Lung (tissue), 17 donors: ENCODE measurements at places on chromosomes 3 and 15. TPM values are rescaled to one million over a fixed set of nuclear protein-coding genes. Genes with fewer than 3 reads are reported as not detected.

- no peak for DNase-seq
Measured at GRCh38 chr15:33722005-33722672, 246.2 kb upstream of the CHRM5 start.

GRCh38 chr3:15327941-15328340, 4.4 kb downstream of the SH3BP5 start:
- peak; percentile 36 for DNase-seq

The GRK7 gene
- 0.06 TPM for polyA plus RNA-seq

GRCh38 chr15:89436560-89437311, 59.6 kb downstream of the RHCG start:
- DNase-seq, result no peak

GRCh38 chr15:99729920-99730319, 3.3 kb downstream of the LYSMD4 start:
- DNase-seq, result peak; percentile 75

DNA sequence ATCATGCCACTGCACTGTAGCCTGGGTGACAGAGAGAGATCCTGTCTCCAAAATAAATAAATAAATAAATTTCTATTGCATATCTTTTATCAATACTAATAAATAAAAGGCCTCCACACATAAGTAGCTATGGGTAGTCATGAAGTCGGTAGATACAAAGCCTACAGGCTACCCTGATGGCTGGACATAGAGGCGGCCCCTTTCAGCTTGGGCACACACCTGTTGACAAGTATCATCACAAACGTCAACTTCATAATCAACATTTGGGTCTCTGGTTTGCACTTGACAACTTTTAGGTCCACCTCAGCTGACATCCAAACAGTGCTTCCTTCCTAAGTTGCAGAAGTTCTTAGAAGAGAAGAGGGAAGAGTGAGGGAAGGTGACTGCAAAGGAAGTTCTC, 53.4 kb downstream of the ITGA11 start:
- no peak for DNase-seq

DNA sequence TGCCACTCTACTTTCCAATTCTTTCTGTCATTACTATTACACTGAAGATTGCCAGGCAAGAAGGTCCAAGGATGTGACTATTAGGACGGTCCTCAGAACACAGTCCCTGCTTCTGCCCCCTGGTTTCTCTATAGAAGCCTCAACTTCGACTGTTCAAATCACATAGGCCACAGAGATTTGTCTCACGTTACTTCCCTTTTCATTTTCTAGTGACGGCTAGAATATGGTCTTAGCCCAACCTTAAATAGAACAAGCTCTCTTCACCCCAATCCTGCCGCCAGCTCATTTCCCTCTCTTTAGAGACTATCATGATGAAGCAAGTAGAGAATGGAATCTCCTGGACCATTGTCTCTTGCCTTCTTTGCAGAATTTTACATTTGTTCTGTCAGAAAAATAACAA, 84.9 kb downstream of the TIGIT start:
- no peak for DNase-seq

DNA sequence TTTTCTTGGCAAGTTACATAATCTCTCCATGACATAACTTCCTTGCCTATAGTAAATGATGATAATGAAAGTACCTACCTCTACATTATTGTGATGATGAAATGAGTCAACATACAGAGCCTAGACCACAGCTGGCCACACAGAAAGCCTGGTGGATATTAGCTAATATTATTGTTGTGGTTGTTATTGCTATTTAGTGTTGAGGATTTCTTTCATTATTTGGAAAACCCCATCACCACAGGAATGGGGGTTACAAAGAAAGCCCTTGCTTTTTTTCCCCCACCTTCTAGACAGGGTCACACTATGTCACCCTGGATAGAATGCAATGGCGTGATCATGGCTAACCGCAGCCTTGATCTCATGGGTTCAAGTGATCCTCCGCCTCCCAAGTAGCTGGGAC, 125.0 kb downstream of the PDZRN3 start:
- DNase-seq, result no peak

The RTP1 gene
- polyA plus RNA-seq, result not detected

- DNase-seq, result no peak
Measured at GRCh38 chr3:196661400-196661799, 21.9 kb downstream of the NRROS start.

DNA sequence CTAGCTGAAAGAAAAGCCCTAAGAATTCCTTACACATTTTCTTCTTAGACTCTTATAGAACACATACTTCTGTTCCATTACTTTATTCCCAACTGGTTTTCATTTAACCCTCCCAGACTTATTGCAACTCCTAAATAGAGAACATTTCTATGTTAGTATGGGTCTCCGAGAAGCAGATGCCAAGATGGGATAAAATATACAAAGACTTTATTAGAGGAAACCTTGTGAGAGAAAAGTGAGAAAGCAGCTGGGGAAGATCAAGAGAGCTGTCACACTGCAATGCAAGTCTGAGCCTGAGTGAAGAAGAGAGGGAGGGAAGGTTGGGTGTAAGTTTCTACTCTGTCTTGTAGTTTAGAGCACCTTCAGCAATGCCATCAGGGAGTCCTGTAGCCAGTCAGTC, 979.3 kb downstream of the IGSF11 start:
- DNase-seq, result peak; percentile 8

- no peak for DNase-seq
Measured at GRCh38 chr3:14522768-14523167, 17.4 kb downstream of the GRIP2 start.

The PLXNB1 gene
- 36.0 TPM for polyA plus RNA-seq

DNA sequence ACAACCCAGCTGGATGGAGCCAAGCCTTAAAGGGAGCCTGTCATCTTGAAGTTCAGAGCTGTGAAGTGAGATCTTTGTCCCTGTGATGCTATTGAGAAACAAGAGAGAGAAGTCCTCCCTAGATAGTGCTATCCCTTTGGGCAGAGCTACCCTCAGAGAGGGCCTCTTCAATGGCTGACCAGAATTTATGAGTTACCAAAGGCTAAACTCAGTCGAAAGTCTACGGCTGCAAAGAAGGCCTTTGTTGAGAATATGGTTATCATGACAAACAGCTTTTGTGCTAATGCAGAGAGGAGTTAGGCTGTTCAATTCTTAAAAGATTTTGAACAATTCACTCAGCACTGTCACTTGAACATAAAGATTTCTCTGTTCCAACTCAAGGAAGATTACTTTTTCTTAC, 65.9 kb upstream of the C3orf80 start:
- DNase-seq, result no peak

GRCh38 chr3:155423526-155424322, 130.2 kb upstream of the STRIT1 start:
- DNase-seq, result no peak

GRCh38 chr3:129609591-129610182, 3.2 kb upstream of the PLXND1 start:
- DNase-seq, result no peak

The SLC12A1 gene
- polyA plus RNA-seq, result not detected

- DNase-seq, result peak; percentile 6
Measured at GRCh38 chr3:103105206-103105605, 670.4 kb downstream of the ZPLD1 start.

- DNase-seq, result peak; percentile 43
Measured at GRCh38 chr15:61084944-61085367, 144.1 kb downstream of the RORA start.

The STX19 gene
- 11.3 TPM for polyA plus RNA-seq

The WDR93 gene
- polyA plus RNA-seq, result 0.95 TPM

GRCh38 chr3:185024406-185024805, 128.5 kb downstream of the C3orf70 start:
- DNase-seq, result no peak

DNA sequence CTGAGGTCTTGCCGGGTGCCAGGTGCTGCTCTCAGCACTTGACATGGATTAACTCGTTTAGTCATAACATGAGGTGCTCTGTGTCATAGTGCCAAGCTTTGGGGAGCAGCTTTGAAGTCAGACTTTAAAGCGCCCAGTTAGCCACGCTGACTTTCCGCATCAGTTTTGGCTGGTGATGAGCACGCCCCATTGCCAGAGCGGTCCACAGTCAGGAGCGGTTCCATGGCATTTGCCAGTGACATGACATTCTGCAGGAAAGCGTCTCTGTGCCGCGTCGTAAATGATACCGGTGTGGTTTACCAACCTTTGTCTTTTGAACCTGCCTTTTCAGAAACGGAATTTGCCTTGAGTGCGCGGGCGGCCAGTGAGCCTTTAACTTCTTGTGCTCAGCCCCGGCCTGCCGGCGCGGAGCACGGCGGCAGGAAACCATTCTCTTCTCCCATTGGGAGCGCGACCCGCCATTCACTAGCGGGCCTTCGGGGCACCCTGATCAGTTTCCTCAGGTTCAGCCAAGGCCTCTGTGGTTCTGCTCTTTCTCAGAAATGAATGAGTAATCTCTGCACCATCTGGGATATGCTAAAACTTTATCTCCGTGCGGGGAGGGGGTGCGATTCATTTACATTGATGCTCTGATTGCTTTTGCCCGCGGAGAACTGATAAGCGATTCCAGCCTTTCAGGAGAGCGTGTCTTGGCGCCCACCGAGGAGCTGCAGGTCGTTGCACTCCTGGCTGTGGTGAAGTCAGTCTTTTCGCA, 1.7 kb upstream of the SLC2A2 start:
- DNase-seq, result peak; percentile 70

GRCh38 chr15:100737214-100737613, 134.8 kb downstream of the ASB7 start:
- no peak for DNase-seq
